ENCODE measurements at places on chromosomes 3 and 15.

DNA sequence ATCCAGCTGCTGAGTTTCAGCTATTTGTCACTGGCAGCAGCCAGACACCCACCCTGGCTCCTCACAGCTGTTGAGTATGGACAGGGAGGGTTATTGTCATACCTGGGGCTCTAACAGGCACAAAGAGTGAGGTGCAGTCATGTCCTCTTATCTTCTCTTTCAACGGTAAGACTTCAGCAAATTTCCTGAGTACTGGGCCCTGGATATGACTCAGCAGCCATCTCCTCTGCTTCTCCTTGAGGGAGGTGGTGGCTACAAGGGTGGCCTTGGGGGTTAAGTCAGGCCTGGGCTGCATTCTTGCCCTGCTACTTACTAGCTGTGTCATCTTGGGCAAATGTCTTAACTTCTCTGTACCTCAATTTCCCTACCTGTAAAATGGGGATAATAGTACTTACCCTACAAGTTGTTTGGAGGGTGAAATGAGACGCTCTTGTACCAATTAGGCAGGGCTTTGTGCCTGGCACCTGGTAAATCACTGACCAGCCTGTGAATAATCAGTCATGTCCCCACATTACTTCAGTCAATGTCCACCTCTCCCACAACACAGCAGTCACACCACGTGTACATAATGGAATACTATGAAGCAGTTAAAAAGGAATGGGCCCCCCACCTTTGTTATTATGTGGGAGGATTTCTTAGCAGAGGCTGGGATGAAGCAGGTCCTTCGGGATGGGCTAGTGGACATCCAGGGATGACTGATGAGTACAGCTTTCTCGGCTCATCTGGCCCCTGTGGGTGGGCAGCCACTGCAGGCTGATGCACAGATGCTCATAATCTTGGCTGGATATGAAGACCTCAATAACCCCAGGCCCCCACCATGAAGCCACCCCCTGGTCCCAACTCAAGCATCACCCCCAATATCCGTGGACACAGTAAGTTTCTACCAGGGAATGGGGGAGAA, 528.8 kb downstream of the SHQ1 start:
- DNase-seq, result no peak

- no peak for DNase-seq
Observed at GRCh38 chr3:150365132-150365604, 42.9 kb upstream of the TSC22D2 start.

DNA sequence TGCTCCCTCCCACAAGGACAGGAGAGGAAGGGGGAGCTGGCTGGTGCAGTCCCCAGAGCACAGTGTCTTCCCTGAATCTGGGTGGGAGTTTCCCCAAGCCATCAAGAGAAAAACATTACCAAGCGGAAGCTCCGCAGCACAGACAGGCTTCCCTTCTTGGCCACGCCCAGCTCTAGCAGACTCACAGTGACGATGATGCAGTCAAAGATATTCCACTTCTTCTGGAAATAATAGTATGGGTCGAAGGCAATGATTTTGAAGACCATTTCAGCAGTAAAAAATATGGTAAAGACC, 76.7 kb downstream of the SCN10A start:
- no peak for DNase-seq

- no peak for DNase-seq
Observed at GRCh38 chr3:99874237-99875002, 56.8 kb downstream of the CMSS1 start.

GRCh38 chr3:28916713-28917499, 364.0 kb upstream of the RBMS3 start:
- DNase-seq, result peak; percentile 10

- no peak for DNase-seq
Observed at GRCh38 chr3:6989608-6990291, 128.8 kb downstream of the GRM7 start.

DNA sequence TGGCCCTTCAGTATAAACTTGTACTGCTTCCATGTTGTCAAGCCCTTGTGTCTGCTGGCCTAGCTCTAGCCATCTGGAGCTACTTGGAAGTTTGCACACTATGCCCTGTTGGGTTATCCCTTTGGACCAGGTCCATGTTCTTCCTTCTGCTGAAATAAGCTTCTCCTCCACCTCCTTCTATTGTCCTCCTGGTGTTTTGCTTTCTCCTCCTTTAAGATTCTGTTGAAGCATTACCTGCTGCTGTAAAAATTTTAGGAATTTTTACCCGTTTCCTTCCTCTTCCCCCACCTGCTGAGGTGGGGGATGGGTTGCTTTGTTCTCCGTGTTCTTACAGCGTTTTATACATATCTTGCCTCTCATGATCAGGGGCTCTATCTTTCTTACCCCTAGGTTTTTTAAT, 51.7 kb downstream of the SH3GL3 start:
- no peak for DNase-seq

GRCh38 chr3:27561576-27561975, 77.4 kb upstream of the SLC4A7 start:
- no peak for DNase-seq

GRCh38 chr3:179196098-179196497, 47.9 kb downstream of the PIK3CA start:
- no peak for DNase-seq
